Right atrium auricular region (tissue), 2 donors: ENCODE measurements at places on chromosomes 2 and 18. TPM values are rescaled to one million over a fixed set of nuclear protein-coding genes. Genes with fewer than 3 reads are reported as not detected.

- DNase-seq, result no peak
Measured at GRCh38 chr2:120926463-120927264, 191.0 kb downstream of the GLI2 start.

- no peak for DNase-seq
Measured at GRCh38 chr2:134029418-134029817, 224.5 kb upstream of the MGAT5 start.

- no peak for DNase-seq
Measured at GRCh38 chr18:35553300-35553699, 28.2 kb upstream of the GALNT1 start.

DNA sequence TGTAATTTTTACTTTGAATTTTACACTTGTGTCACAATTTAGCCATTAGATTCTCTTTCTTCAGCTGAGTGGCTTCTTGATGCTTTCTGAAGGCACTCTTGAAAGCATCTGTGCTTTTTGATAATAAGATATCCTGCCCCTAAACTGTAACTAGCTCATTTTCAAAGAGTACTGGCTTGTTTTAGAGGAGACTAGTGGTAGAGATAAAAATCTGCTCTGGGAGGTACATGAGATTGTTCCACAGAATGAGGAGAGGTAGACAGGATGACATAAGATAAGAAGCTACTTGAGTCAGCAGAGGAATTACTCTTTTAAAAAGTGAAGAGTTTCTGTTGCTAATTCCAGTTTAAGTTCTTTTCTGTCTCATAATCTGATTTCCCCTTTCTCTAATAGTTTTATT is 10.6 kb downstream of the PLEKHB2 start:
- DNase-seq, result no peak

Gene TTN
- 3,257 TPM for total RNA-seq

Gene LOXHD1
- 0.11 TPM for total RNA-seq

Gene WNT6
- total RNA-seq, result 2.4 TPM

DNA sequence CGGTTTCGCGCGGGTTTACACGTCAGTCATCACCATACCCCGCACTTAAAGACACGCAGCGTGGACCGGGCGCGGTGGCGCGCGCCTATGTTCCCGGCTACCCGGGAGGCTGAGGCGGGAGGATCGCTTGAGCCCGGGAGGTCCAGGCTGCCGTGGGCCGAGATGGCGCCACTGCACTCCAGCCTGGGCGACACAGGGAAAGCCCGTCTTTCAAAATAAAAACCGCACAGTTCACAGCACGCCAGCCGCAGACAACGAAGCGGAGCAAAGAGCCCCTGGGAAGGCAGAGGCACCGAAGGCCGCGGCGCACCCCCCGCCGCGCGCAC is 328 bp downstream of the DTYMK start:
- DNase-seq, result no peak

DNA sequence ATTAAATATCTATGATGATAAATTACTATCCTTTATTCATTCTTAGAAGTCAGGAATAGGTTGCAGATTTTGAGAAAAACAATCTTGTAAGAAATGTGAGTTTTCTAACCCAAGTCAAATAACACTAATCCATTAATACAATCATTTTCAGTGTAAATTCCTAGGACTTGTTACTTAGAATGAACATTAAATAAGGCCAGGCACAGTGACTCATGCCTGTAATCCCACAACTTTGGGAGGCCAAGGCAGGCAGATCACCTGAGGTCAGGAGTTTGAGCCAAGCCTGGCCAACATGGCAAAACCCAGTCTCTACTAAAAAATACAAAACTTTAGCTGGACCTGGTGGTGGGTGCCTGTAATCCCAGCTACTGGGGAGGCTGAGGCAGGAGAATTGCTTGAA is 45.8 kb upstream of the CDKL4 start:
- no peak for DNase-seq

Gene CELF4
- total RNA-seq, result 3.9 TPM

Gene NCK2
- total RNA-seq, result 39.3 TPM
